ENCODE measurements at places on chromosomes 4 and X.

- no peak for DNase-seq
Measured at GRCh38 chr4:162659716-162660115, 495.9 kb upstream of the FSTL5 start.

DNA sequence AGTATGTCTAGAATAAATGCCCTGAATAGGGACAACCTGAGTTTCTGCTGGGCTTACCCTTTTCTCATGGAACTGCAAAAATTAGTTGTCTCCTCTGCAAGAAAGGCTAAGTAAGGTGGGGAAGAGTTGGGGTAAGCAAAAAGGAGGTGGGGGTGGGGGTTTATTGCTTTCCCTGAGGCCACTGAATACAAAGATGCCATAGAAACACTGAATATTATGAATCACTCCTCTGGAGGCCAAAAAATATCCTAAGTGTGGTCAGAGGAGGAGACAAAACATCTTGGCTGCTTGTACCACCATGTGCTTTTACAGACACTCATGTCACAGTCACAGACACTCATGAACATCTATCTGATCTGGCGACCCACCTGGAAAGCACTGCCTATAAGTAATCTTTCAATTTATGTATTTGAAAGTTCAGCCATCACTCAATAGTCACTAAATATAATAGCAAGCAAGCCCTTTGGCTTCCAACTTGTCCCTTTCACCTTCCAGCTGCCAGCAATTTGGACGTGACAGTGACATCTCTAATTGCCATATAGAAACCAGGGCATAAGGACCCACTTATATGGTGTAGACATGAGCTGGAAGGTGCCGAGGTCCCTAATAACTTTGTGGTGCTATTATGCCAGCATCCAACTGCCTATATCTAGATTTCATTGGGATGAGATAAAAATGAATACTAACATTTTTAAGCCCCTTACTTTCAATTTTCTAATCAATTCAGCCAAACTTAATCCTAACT, 122.7 kb upstream of the CBR4 start:
- no peak for DNase-seq

GRCh38 chrX:47797084-47797483, 39.6 kb upstream of the ZNF81 start:
- DNase-seq = no peak

DNA sequence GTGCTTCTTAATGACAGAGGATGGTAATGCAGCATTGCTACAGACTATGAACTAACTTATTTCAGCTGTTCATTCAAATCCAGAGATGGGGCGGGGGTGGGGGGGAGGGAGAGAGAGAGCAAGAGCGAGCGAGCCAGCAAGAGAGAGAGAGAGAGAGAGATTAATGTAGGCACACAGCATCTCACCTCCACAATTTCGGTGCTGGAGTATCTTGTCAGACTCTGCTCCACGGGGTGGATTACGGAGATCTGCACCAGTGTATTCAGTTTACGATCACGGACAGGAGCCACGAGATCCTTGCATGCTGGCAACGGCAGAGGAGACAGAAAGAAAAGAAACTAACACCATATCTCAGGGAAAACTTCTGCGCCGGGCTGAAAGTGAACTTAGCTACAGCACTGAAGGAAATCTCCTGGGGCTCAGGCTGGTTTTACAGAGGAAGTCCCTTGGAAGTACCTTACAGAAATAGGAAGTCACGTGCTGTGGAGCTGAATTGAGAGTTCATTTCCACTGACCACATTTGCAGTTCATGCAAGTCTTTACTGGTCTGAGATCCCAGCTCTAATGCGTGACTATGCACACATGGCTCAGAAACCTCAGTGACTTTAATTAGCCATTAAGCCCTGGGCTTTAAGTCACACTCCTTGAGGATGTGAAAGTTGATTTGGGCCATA, 440.9 kb downstream of the INPP4B start:
- DNase-seq = no peak

Measured in cortex of kidney (tissue), 1 donor.